ENCODE measurements at places on chromosomes 4 and X. TPM values are rescaled to one million over a fixed set of nuclear protein-coding genes. Genes with fewer than 3 reads are reported as not detected.

GRCh38 chr4:180528003-180528402 is 1715.2 kb upstream of the TENM3 start:
- H3K4me3 ChIP-seq: no peak overlapping the region
- no peak for DNase-seq
- no peaks in the 10 kb centered on the region for H3K36me3 ChIP-seq
- peaks cover 2% of the 10 kb centered on the region for H3K27me3 ChIP-seq

DNA sequence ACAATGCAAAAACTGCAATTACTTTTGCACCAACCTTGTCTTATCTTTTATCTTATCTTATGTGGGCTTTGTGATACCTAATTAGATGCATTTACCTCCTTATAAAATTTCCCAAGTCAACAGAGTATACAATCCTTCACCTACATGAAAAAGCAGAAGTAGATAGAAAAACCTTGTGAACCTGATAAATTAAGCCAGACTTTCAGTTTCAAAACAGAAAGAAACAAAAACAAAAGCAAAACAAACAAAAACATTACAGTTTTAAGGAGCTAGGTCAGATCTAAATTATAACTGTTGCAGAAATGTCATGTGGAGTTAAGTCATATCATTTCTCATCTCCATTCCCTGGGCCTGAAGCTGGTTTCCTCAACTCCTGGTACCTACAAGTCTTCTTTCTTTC is 24.9 kb upstream of the CXXC4 start:
- H3K36me3 ChIP-seq: no peaks in the 10 kb centered on the region
- no peaks in the 10 kb centered on the region for H3K4me1 ChIP-seq
- peaks cover 2% of the 10 kb centered on the region for H3K27me3 ChIP-seq
- no peak for DNase-seq
- H3K4me3 ChIP-seq: no peak overlapping the region

GRCh38 chr4:41384992-41385391 is 128.3 kb downstream of the UCHL1 start:
- H3K36me3 ChIP-seq: no peaks in the 10 kb centered on the region
- H3K4me3 ChIP-seq: no peak overlapping the region
- H3K4me1 ChIP-seq: no peaks in the 10 kb centered on the region
- DNase-seq: no peak
- H3K27ac ChIP-seq: no peak overlapping the region

DNA sequence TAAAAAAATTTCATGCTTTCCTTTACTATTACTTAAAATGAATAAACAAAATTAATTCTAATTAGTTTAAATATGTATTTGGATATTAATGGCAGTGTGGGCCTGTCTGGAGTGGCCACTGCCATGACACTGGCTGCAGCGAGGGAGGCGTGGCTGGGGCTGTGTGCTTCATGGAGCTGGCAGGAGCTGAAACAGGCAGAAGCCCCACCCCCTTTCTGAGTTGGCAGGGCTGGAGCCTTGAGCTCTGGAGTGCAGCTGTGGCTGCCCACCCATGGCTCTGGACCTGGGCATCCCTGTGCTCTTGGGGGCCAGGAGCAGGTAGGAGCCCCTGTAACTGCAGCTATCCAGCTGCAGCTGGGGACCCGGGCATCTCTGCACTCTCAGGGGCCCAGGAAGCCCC is 8.2 kb upstream of the HSD17B11 start:
- no peaks in the 10 kb centered on the region for H3K36me3 ChIP-seq
- H3K27me3 ChIP-seq: no peaks in the 10 kb centered on the region
- H3K4me3 ChIP-seq: no peak overlapping the region
- no peak overlapping the region for H3K27ac ChIP-seq

GRCh38 chr4:162061214-162061613 is 102.6 kb downstream of the FSTL5 start:
- no peak for DNase-seq
- H3K27me3 ChIP-seq: peaks cover 5% of the 10 kb centered on the region
- H3K27ac ChIP-seq: no peak overlapping the region
- H3K4me1 ChIP-seq: no peaks in the 10 kb centered on the region
- no peaks in the 10 kb centered on the region for H3K36me3 ChIP-seq

- H3K4me3 ChIP-seq: no peak overlapping the region
- H3K27ac ChIP-seq: no peak overlapping the region
- H3K27me3 ChIP-seq: no peaks in the 10 kb centered on the region
- H3K4me1 ChIP-seq: peaks cover 6% of the 10 kb centered on the region
- peaks cover 22% of the 10 kb centered on the region for H3K36me3 ChIP-seq
Measured at GRCh38 chrX:19350941-19351384, 7.2 kb downstream of the PDHA1 start.

TKTL2 gene
- not detected for total RNA-seq

MYL5 gene
- total RNA-seq: 25.6 TPM

RBM41 gene
- 12.6 TPM for total RNA-seq

NPY2R gene
- total RNA-seq: not detected

Data from chondrocyte (in vitro differentiated cells).